ENCODE measurements at places on chromosomes 16 and 17. TPM values are rescaled to one million over a fixed set of nuclear protein-coding genes. Genes with fewer than 3 reads are reported as not detected.
A peak's percentile ranks its signal among the peaks of the same experiment; 100 is the strongest.

- no peak for DNase-seq
Observed at GRCh38 chr16:27841911-27842310, 221.6 kb downstream of the GSG1L start.

GRCh38 chr17:62792447-62792800 is 15.7 kb downstream of the MARCHF10 start:
- DNase-seq, result no peak

DNA sequence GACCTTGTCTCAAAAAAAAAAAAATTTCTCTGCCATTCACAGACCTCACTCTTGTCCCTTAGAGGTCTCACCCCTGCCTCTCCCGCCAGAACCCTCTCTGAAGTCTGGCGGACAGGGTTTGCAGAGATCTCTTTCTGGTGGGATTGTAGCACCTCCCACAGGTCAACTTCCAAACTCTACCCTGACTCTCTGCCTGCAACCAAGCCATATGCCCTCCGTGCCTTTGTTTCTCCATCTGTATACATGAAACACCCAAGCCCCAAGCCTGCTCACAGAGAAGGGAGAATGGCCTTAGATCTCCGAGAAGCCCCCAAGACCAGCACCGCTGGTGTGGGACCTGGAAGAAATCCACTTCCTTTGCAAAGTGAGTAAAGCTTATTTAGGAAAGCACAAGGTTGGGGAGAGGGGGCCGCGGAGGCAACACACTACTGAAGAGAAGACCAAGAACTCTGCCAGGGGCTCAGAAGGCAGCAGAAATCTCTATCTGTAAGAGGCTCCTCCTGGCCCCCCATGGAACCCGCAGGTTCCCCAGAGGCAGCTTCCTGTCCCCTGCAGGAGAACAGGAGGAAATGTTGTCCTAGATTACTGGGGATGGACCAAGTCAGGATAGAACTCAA is 219.9 kb downstream of the C16orf78 start:
- no peak for DNase-seq

- no peak for DNase-seq
Observed at GRCh38 chr16:79172976-79173500, 427.5 kb downstream of the MAF start.

DNA sequence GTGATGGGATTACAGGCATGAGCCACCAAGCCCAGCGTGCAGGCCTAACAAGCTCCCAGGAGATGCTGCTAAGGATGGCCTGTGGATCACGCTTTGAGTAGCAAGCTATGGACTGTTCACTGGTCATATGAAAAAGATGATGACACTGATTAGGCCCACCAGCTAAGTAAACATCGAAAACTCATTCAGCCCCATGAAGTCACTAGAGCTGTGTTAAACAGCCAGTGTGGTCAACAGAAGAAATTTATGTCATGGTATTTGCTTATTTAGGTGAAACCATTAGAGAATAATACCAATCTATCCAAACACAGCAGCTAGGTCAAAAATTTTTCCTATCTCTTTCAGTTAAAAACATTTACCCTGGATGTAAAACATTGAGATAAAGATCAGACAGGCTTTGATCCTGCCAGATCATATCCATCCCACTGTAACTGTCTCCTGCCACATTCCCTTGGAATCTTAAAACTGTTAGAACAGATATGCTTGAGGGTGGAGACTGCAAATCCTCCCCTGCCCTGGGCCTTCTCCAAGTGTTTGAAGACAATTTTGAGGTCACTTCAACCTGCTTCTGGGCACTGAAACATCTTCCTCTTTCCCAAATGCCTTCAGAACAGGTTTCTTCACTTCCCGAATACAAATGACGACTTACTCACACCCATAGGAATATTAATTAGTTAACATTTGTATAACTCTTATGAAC is 30.9 kb downstream of the HOXB1 start:
- DNase-seq, result no peak

DNA sequence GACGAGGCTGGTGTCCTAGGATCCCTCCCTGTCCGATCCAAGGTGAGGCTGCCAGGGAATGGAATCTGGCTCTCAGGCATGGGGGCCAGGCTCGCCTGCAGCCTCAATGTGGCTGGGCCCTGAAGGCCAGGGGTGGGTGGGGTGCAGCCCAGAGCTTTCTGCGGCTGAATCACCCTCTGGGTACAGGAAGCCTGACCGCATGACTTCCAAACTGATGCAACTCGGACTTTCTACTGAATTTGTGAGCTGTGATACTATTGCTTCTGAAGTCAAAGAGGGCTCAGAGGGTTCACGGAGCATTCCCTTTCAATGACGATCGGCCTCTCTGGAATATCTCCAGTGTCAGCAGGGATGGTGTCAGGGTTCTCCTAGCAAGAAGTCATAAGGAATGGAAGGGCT is 123.7 kb downstream of the METRNL start:
- peak; percentile 98 for DNase-seq

DNA sequence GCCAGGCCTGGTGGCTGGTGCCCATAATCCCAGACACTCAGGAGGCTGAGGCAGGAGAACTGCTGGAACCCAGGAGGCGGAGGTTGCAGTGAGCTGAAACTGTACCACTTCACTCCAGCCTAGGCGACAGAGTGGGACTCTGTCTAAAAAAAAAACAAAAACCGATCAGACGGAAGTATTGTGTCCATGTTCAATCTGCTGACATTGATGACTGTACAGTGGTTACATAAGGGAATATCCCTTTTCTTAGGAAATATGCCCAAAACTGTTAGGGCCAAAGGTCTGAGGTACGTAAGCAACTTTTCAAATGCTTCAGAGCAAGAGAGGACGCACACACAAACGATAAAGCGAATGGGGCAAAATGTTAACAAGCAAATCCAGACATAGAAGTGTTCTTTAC is 69.8 kb upstream of the DNAH17 start:
- DNase-seq, result no peak

GRCh38 chr16:15542261-15542660 is 100.7 kb downstream of the MARF1 start:
- no peak for DNase-seq

GRCh38 chr17:5718726-5719125 is 134.4 kb upstream of the NLRP1 start:
- DNase-seq, result no peak

DNA sequence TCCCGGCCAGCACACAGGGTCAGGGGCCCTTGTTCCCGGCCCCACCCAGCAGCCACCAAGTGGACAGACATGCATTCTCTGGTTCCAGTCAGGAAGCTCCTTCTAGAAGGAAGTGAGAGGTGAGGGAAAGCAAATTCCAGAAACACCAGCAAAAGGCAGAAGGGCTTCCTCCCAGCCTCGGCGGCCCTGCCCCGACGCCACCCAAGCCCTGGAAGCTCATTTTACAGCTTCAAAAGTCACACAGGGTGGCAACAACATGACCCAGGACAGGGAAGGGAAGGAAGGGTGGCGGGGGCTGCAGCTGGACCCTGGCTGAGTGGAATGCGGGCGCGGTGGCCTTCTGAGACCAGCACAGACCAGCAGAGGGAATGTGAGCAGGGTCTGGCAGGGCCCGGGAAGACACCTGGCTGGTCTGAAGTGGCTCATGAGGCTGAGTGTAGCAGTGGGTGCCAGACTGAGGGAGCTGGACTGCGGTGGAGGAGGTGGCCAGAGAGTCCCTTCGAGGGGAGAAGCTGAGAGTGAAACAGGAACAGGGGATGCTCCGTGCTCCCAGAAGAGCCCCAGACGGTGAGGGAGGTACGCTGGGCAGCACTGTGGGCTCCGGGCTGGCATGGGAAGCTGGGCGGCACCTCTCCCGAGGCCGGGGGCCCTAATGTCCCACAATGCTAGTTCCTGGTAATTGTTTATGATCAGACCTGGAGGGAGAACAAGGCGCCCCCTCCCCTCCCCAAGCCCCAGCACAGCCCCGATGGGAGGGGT is 1.9 kb upstream of the UNC13D start:
- no peak for DNase-seq

GRCh38 chr16:74480150-74481029 is 59.1 kb upstream of the CLEC18B start:
- DNase-seq, result peak; percentile 42

DNA sequence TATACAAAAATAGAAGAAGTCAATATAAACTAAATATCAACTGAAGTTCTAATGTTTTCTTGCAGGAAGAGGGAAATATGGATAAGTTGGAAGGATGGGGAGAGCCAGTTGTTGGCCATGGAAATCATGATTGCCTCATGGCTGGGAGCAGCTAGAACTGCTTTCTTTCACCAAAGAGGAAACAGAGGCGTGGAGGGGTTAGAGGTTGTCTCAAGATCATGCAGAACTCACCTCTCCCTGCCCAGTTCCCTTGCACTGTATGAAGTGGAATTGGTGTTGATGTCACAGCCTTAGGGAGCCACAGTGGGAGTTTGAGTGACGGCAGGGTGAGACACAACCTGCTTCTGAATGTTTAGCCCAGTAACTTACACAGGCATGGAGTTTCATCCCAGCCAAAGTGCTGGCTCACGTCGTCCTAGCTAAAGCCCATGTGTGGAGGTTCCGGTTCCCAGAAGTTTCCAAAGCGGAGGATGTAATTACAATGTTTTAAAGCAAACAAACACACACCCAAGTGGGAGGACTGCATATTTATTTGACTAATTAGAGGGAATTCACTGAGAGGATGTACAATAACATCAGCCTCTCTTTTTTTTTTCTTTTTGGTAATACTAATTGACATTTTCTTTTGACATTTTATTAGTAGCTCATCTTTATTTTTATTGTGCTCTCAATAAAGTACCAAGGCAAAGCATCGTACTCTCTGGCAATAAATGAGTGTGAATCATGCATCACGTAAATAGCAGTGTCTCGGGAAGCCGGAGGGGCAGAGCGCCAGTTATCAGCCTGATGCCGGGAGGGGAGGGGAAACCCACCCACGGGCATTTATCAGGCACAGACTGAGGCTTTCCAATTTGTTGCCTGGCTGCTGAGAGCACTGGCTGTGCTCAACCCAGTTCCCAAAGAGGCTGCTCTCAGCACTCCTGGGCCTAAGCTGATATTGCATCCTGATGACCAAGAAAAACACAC is 118.7 kb upstream of the CDH5 start:
- peak; percentile 82 for DNase-seq

DNA sequence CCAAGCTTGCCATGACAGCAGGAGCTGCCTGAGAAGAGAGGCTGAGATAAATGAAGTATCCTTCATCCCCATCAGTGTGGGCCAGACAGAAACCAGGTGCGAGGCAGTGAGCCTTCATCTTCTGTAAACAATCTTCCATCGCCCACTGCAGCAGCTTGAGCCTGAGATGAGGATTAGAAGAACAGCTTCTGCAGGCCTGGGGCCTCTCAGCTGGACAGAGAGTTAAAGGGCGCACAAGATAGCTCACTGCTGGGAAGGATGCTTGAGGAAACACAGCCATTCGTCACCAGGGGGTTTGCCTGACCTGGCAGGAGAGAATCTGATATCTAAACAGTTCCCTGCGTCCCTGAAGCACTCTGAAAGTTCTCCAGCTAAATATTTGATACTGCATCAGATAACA is 27.1 kb downstream of the HOXB1 start:
- no peak for DNase-seq

DNA sequence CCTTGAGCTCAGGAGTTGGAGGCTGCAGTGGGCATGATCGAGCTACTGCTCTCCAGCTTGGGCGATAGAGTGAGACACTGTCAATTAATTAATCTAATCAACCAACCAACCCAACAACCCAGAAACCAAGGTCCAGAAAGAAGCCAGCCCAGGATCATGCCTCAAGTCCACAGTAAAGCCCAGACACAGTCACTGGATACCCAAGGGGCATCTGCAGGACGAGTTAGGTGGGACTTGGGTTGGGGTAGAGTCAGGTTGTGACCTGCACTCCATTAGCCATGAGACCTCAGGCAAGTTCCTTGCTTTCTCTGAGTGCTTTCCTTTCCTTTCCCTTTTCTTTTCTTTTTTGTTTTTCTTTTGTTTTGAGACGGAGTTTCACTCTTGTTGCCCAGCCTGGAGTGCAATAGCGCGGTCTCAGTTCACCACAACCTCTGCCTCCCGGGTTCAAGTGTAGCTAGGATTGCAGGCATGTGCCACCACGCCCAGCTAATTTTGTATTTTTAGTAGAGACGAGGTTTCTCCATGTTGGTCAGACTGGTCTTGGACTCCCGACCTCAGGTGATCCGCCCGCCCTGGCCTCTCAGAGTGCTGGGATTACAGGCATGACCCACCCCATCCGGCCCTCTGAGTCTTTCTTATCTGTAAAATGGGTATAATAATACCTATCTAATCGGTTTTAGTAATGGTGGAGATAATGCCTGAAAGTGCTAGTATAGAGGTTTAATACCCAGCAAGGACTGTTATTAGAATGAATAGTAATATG is 3.5 kb upstream of the HSD17B1 start:
- DNase-seq, result no peak

DNA sequence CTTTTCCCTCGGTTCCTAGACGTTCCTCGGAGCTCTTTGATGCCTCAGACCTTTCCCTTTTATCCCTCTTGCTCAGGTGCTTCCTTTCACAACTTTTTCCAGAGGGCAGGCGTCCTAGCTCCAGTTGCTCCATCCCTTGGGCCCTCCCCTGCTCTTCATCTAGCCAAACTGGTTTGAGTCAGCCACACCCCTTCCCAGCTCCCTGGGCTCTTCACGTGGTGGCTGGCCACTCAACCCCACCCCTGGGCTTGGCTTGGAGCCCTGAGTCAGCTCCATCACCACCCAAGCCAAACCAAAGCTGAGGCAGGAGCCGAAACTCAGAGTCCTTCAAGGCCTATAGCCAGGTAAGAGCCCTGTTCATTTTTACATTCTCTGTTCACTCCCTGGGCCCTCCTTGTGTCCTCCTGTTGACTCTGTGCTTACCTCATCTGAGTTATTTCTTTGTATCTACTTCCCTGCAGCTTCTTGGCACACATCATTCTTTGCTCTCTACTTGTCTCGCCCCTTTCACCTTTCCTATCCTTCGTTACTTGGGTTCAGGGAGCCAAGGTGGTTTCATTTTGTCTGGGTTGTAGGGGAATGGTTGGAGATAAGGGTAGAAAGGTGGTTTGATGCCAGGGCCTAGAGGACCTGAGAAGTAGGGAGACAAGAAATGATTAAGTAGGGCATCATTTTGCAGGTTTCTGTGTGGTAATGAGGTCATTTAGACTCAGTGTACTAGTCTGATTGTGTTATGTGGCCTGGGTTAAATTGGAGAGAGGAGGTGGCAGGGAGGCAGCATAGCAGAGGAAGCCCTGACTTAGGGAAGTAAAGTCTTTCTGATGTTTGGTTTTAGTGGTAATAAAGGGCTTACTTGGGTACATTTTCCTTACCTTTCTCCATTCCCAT is 7.6 kb upstream of the PHKG2 start:
- DNase-seq, result peak; percentile 79

DNA sequence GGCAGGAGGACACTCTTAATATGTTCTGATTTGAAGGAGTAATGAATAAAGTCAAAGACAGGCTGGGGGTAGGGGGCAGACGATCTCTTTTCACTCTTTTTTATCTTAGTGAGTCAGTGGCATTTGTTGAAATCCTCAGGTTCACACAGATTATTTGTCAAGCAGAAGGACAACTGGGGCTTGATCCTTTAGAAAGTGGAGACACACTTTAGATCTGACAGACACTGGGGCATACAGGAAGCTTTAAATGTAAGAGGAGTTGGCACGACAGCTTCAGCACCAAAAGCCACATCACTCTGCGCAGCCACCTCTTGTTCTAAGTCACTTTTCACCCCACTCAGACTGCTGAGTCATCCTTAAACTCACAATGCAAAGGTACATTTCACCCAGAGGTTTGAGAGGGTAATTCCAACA is 121.5 kb downstream of the STXBP4 start:
- no peak for DNase-seq

PRAC2 gene
- 5.0 TPM for total RNA-seq

KCTD19 gene
- not detected for total RNA-seq

PRM3 gene
- total RNA-seq, result not detected

WDR45B gene
- total RNA-seq, result 110 TPM

GP1BA gene
- not detected for total RNA-seq

TMEM238L gene
- total RNA-seq, result not detected

Measured in MG63 (cell line).